ENCODE measurements at places on chromosomes 7 and 10. TPM values are rescaled to one million over a fixed set of nuclear protein-coding genes. Genes with fewer than 3 reads are reported as not detected.

The MSMB gene
- total RNA-seq: not detected

The OR2A5 gene
- total RNA-seq: not detected

The OPN1SW gene
- not detected for total RNA-seq

The LRMDA gene
- total RNA-seq: 4.1 TPM

The CPEB3 gene
- total RNA-seq: 12.3 TPM

The COL17A1 gene
- total RNA-seq: 166 TPM

The NPSR1 gene
- total RNA-seq: not detected

The AKR1C4 gene
- not detected for total RNA-seq

The EMX2 gene
- total RNA-seq: not detected

The LEP gene
- total RNA-seq: 1.1 TPM

The CALML3 gene
- total RNA-seq: not detected

The TAS2R38 gene
- total RNA-seq: not detected

The TACC2 gene
- 108 TPM for total RNA-seq

The STAG3 gene
- not detected for total RNA-seq

The PCLO gene
- total RNA-seq: 39.8 TPM

The VSTM2A gene
- total RNA-seq: 0.96 TPM

The MIOS gene
- total RNA-seq: 33.5 TPM

The HECW1 gene
- 1.1 TPM for total RNA-seq

The DGKI gene
- total RNA-seq: 1.00 TPM

The TOMM7 gene
- 145 TPM for total RNA-seq

The SGMS1 gene
- 41.9 TPM for total RNA-seq

The TMEM236 gene
- 16.9 TPM for total RNA-seq

The PTPRN2 gene
- 18.1 TPM for total RNA-seq

The EPDR1 gene
- 22.9 TPM for total RNA-seq

The PNLIPRP2 gene
- total RNA-seq: 4.2 TPM

The HGF gene
- 2.2 TPM for total RNA-seq

The WBP1L gene
- total RNA-seq: 95.7 TPM

The DENND2A gene
- total RNA-seq: 5.1 TPM

The ITIH5 gene
- total RNA-seq: 19.5 TPM

The ADARB2 gene
- total RNA-seq: 0.80 TPM

The AS3MT gene
- not detected for total RNA-seq

The AMPH gene
- 6.6 TPM for total RNA-seq

The TUBB8 gene
- total RNA-seq: not detected

The TEX36 gene
- not detected for total RNA-seq

The VSTM4 gene
- total RNA-seq: 2.2 TPM

The ITPRID1 gene
- total RNA-seq: 2.8 TPM

The ASB4 gene
- total RNA-seq: not detected

The EGFR gene
- 40.0 TPM for total RNA-seq

The SPACDR gene
- total RNA-seq: not detected

The SPDYE11 gene
- total RNA-seq: not detected

The STEAP4 gene
- 2.6 TPM for total RNA-seq

The KIF11 gene
- 2.4 TPM for total RNA-seq

The NUTM2E gene
- total RNA-seq: not detected

The PLAU gene
- total RNA-seq: 8.0 TPM

The NEUROD6 gene
- total RNA-seq: not detected

The EDRF1 gene
- 31.8 TPM for total RNA-seq

The SPDYE5 gene
- not detected for total RNA-seq

The MAGI2 gene
- total RNA-seq: 1.6 TPM

The UTF1 gene
- total RNA-seq: not detected

The DYNC1I1 gene
- total RNA-seq: 1.8 TPM

The DNAJB12 gene
- total RNA-seq: 37.4 TPM

The MGAM2 gene
- total RNA-seq: 62.3 TPM

The GOT1 gene
- total RNA-seq: 54.5 TPM

The SPDYE2 gene
- total RNA-seq: not detected

The AP3M1 gene
- total RNA-seq: 10.1 TPM

The SCIN gene
- total RNA-seq: 65.7 TPM

The CYP3A5 gene
- 392 TPM for total RNA-seq

The HYAL4 gene
- not detected for total RNA-seq

The NUPR2 gene
- total RNA-seq: not detected
